ENCODE measurements at places on chromosomes 5 and 9. TPM values are rescaled to one million over a fixed set of nuclear protein-coding genes. Genes with fewer than 3 reads are reported as not detected.

DNA sequence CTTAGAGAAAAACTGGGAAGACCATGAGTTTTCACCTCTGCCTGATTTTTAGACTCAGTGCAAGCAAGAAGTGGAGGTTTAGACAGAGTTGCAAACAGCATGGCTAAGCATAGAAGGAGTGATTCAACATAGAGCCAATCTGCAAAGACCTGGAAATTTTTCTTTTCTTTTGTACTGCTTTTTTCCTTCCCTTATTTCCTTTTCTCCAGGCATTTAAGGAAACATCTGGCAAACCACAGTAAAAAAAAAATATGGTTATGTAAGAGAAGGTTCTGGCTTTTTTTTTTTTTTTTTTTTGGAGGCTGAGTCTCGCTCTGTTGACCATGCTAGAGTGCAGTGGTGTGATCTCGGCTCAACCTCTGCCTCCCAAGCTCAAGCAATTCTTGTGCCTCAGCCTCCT, 16.6 kb upstream of the DCAF12 start:
- DNase-seq, result no peak

DNA sequence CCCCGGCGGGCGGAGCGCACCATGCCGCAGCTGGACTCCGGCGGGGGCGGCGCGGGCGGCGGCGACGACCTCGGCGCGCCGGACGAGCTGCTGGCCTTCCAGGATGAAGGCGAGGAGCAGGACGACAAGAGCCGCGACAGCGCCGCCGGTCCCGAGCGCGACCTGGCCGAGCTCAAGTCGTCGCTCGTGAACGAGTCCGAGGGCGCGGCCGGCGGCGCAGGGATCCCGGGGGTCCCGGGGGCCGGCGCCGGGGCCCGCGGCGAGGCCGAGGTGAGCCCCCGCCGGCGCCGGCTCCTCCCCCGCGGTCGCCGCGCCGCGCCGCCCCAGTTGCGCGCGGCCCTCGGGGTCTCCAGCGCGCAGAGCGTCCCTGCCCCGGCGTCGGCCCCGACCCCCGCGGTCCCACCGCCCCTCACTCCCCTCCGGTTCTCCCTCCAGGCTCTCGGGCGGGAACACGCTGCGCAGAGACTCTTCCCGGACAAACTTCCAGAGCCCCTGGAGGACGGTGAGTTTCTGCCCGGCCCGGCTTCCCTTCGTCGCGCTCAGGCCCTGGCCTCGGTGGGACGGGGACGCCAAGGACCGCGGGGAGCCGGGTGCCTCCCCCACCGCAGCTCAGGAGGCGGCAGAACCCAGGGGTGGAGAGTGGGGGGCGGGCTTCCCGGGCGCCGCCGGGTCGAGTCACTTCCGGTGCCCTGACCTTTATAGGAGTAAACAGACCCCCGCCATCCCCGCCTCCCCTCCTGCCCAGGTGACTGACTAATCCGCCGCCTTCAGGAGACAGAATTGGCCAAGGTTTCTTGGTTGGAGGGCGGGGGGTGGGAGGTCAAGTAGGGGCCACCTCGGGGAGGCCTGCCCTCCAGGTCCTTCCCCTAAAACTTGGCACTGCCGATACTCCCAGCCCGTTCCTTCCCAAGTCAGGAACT, 665 bp downstream of the TCF7 start:
- DNase-seq, result peak; percentile 68

DNA sequence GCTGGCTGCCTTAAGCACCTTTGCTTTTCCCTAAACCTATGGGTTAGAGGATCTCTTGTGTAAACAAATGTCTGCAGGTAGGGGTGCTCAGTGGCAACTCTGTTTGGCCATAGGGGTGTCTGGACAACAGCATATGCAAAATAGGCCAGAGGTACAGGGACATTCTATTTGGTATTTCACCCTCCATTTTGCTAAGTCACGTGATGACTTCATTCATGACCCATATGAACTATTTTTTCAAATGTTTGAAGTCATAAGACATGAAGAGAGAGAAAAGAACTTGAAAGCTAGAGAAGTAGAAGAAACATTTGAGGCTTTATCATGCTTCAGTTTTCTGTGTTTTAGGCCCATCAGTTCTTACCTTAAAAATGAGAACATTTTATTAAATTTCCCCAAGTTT, 370.2 kb downstream of the GADD45G start:
- DNase-seq, result no peak

- no peak for DNase-seq
Measured at GRCh38 chr5:130541617-130542221, 623.3 kb downstream of the HINT1 start.

GRCh38 chr5:147565524-147565923, 55.7 kb upstream of the DPYSL3 start:
- no peak for DNase-seq

The SLCO4C1 gene
- 0.23 TPM for total RNA-seq

DNA sequence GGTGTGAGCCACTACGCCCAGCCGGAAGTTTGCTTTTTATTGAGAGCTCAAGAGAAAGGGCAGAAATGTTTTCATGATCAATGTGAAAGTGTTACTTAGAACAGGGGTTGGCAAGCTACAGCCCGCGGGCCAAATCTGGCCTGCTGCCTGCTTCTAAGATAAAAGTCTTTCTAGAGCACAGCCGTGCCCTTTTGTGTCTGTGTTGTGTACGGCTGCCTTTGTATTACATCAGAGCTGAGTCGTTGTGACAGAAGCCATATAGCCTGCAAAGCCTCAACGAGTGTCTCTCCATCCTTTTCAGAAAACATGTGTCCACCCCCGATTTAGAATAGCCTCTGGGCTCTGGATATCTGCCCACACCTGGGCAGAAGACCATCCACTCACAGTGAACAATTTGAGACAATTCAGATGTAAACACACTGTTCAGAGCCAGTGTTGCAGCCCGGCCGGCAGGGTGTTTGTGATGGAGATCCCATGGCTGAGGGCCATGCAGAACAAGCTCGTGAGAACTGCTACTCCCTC, 28.8 kb downstream of the AK8 start:
- DNase-seq, result no peak

- DNase-seq, result no peak
Measured at GRCh38 chr5:124507688-124508087, 238.8 kb downstream of the ZNF608 start.

The MRRF gene
- total RNA-seq, result 27.3 TPM

DNA sequence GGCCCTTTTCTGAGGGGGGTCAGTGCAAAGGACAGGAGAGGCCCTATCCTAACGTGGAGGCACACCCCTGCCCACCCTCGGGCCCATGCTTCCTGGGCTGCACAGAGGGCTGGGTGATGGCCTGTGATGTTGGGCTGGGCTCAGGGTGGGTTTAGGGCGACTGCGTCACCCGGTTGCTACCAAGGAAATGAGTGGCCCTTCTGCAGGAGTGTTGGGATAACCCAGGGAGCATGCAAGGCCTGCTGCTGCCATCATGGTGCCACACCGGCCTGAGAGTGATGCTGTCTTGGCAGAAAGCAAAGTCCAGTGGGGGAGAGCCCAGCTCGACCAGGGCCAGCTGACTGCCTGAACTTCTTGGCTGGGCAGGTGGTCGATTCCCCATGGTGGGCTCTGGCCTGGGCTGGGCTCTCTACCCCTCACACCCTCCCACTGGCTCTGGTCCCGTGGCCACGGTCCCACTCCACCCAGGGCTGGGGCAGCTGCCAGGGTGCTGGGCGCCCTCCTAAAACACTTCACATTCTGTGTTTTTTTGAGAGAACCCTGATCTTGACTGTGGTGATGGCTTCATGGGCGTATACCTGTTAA, 21.5 kb upstream of the MRNIP start:
- peak; percentile 9 for DNase-seq

- peak; percentile 35 for DNase-seq
Measured at GRCh38 chr9:135504262-135505243, 4.1 kb downstream of the MRPS2 start.

The PIP5KL1 gene
- 0.72 TPM for total RNA-seq

DNA sequence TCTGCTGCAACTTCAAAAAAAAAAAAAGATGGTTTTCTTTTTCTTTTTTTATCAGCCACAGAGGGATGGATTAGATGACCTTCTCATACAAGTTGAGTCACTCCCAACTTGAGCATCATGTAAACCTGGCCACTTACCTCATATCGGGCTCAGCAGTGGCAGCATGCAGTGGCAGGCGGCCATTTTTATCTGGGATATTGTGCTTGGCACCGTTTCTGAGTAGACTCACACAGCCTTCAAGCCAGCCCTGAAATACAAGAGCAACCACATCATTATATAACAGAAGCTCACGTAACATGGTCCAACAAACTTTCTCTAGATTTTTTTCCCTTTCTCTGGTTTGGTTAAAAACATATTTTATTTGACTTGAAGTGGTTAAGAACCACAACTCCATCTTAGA, 62.6 kb downstream of the ANKRD55 start:
- no peak for DNase-seq
